Activated T-cell treated with anti-CD3 and anti-CD28 coated beads for 48 hours (primary cell): ENCODE measurements at places on chromosomes 12 and 14.

- DNase-seq, result no peak
Measured at GRCh38 chr12:42985506-42985905, 396.0 kb upstream of the PRICKLE1 start.

GRCh38 chr14:92039063-92039718, 668 bp downstream of the TRIP11 start:
- no peak for DNase-seq

GRCh38 chr12:130300737-130301535, 36.8 kb upstream of the PIWIL1 start:
- DNase-seq, result no peak

GRCh38 chr14:54348001-54348611, 48.7 kb upstream of the CDKN3 start:
- DNase-seq, result no peak

DNA sequence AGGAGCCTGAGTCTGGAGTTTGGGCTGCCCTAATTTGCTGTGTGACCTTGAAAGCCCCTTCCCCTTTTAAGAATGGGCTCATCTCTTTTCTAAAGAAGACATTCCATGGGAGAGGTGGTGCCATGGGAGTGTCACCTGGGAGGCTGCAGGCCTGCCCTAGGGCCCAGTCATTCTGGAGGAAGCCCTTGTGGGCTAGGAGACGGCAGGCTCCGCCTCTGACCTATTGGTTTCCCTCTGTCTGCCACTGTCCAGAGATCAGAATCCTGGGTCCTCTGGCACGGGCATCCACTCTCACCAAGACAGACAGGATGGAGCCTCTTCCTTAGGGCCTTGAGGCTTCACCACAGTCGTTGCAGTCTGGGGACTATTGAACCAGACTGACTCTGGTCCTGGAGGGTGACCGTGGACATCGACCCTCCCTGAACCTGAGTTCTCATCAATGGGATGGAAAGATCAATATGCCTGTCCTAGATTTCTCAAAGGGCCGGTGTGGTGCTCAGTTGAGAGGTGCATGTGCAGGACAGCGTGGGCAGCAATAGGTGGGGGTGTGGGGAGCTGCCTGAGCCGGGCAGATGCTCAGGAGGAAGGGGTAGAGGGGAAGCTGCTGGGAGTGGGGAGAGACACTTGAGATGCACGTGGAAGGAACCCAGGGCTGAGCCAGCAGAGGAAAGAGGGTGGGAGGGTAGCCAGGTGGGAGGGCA, 12.2 kb upstream of the CLMN start:
- no peak for DNase-seq
